NCI-H748 treated with DMSO at 0.1 percent for 48 hours (cell line): ENCODE measurements at places on chromosomes 2 and 18.

GRCh38 chr2:178449700-178450523 is 1.1 kb downstream of the PRKRA start:
- DNase-seq: no peak

DNA sequence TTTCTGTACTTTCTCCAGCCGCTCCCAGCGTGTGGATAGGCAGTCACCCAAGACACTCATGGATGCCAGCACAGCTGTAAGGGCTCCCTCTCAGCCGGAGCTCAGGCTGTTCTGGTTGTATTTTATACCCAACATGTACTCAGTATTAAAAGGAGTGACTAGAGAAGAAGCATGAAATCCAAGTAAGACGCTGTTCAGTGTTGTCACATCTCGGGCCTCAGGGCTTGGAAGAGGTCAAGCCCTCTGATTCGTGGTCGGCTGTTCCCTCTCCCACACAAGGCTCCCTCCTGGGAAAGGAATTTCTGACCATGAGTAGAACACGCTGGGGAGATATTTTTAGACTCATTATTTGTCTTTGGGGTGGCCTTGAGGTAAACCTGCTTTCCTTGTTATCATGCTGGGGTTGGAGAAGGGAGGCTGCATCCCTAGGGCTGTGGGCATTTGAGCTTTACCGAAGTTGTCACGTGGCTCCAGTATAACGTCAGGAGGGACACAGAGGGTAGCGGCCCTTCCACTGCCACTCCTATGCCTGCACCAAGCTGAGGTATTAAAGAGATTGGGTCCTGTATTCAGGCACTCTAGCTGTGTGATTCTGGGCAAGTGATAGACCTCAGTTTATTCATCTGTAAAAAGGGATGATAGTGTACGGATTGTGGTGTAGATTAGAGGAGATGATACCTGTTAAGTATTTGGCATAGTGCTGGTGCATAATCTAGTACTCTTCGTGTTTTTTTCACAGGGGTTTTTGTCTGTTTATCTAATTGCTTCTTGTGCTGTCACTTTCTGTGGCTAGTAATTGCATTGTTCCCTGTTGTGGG is 34.1 kb downstream of the HK2 start:
- no peak for DNase-seq

DNA sequence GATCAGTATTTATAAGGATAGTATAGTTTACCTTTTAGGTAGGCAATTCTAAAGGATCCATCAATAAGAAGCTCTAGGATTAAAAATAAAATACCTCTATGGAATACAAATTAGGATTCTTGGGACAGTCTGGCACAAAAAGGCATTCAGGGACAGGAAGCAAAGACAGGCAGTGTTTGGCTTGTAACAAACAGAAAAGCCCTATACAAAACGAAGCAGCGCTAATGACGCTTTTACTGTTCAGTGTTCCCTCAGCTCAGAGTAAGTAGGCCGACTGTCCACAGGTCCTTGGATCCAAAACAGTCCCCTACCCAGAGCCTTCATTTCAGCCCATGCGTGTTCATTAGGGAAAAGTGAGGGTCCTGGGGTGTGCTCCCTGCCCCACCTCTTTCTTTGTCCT is 236.3 kb downstream of the AGPS start:
- no peak for DNase-seq

- DNase-seq: no peak
Observed at GRCh38 chr2:146544701-146545100, 1300.1 kb upstream of the ACVR2A start.

GRCh38 chr18:79512461-79513380 is 117.0 kb downstream of the NFATC1 start:
- no peak for DNase-seq

GRCh38 chr18:43303376-43303775 is 26.1 kb upstream of the SYT4 start:
- DNase-seq: no peak

DNA sequence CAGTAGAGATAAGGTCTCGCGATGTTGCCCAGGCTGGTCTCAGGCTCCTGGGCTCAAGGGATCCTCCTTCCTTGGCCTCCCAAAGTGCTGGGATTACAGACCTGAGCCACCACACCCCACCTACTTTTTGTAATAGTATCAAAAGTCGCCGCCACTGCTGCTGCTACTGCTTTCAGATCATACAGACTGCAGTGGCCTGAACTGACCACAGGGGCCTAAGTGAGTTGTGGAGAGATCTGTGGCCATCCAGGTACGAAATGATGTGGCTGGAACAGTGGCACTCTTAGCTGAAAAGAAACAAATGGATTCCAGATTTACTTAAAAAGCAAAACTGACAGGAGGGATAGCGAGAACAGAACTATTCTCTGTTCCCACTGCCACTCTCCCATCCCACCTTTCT is 32.9 kb upstream of the POMC start:
- no peak for DNase-seq

DNA sequence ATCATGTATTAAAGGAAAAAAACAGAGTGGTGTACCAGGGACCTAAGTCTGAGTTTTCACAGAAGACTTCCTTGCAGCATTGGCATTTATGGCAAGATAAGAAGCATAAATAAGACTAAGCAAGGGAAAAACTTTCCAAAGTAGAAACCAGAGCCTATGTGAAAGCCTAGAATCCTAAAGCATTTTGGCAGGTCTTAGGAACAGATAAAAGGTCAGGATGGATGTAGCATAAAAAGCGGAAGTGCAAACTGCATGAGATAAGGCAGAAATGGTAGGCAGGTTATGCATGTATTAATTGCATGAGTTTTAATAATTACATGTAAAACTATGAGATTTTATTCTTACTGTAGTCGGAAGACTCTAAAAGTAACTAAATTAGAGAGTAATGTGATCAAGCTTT is 596.5 kb downstream of the SUCLG1 start:
- DNase-seq: no peak

DNA sequence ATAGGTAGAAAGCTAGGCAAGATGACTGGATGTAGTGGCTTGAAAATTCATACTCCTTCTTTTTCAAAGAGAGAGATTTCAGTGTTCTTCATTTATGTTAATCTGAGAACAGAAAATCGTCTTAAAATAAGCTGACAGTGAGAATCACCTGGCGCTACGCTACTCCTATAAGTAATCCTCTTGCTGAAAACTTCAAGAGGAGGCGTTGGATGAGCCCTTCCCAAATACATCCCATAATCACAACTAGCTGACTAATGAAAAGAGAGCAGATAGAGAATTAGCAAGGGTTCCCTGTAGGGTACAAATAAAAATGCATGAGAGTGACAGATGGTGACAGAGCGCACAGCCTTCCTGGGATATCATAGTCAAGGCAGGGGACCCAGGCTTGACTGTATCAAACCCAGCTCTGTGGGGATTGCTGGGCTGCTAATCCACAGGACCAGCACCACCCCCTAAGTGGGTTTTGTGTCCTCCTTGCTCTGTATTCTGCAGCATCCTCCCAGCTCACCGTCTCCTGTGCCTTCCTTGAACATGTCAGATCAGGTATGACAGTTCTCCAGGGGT is 280.2 kb downstream of the SP3 start:
- no peak for DNase-seq

DNA sequence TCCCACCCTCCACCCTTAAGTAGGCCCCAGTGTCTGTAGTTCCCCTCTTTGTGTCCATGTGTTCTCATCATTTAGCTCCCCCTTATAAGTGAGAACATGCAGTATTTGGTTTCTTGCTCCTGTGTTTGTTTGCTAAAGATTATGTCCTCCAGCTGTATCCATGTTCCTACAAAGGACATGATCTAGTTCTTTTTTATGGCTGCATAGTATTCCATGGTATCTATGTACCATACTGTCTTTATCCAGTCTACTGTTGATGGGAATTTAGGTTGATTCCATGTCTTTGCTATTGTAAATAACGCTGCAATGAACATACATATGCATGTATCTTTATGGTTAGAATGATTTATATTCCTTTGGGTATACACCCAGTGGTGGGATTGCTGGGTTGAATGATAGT is 150.1 kb upstream of the PGAP1 start:
- DNase-seq: no peak

DNA sequence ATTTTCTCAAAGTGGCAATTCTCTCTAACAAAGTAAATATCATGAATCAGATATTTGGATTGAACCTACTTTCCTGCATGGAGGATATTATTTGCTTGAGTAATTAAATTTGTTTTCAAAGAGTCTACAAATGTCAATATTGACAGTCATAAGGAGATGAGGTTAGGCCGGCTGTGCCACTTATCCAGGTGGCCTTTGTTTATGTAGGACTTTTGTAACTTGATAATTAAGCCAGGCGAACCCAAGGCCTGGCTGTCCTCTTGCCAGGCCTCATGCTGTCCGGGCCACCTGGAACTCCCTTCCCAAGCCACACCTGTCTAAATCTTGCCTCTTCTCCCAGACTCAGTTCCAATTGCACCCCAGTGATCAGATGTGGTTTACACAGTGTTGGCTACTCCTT is 255.2 kb downstream of the ACKR3 start:
- peak; percentile 94 for DNase-seq

GRCh38 chr18:26677957-26678356 is 129.6 kb upstream of the KCTD1 start:
- no peak for DNase-seq

- no peak for DNase-seq
Observed at GRCh38 chr2:65300134-65300760, 72.6 kb downstream of the ACTR2 start.

GRCh38 chr2:26299471-26300101 is 46.4 kb upstream of the SELENOI start:
- no peak for DNase-seq

DNA sequence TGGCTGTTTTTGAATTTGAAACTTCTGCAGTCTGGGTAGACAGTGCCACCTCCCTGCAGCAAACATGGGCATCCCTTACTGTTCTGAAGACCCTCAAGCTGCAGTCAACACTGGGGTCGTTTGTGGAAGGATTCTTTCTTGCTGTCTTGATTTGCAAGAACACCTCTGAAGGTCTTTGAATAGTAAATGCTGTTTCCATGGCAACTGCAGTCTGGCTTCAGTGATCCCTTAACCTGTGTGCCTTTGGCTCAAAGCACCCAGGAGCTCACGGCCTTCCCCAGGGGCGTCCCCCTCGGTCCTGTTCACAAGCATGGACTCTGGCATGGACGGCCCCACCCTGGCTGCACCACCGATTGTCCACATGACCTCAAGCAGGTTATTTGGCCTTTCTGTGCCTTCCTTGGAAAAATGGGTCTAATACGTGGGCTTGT is 38.3 kb downstream of the LRRFIP1 start:
- DNase-seq: no peak

GRCh38 chr2:102268510-102269199 is 42.7 kb upstream of the IL1RL1 start:
- no peak for DNase-seq

DNA sequence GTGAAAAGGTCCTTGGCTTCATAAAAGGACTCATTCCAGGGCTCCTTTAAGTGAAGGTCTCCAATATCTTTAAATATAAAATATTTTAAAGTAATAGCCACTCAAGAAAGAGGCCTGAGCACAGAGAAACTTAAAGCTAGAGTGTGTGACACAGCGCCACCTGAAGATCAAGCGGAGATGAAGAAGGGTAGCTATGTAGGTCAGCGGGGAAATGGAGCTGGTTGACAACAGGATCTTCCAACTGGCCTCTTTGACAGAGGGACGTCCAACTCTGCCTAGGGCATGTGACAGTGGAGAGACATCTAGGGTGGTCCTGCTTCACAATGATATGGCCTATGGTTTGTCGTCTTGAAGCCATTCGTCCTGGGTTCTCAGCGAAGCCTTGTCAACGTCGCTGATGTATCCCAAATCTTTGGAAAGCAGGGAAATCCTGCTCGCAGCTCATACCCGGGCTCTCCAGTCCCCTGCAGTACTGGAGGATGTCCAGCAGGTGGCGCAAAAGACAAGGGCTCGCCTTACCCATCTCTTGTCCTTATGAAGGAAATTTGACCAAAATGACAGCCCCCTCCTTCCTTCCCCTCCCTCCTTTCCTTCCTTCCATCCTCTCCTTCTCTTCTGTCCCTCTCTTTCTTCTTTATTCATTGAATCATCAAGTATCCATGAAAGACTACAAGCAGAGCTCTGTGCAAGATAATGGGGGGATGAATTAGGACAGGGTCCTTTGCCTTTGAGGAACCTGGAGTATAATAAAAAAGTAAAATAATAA is 59.6 kb downstream of the LONRF2 start:
- peak; percentile 22 for DNase-seq

GRCh38 chr18:60599267-60599666 is 226.7 kb upstream of the MC4R start:
- DNase-seq: no peak

- no peak for DNase-seq
Observed at GRCh38 chr2:201558665-201559064, 84.6 kb downstream of the TMEM237 start.

- no peak for DNase-seq
Observed at GRCh38 chr18:2992995-2993877, 19.7 kb downstream of the LPIN2 start.

DNA sequence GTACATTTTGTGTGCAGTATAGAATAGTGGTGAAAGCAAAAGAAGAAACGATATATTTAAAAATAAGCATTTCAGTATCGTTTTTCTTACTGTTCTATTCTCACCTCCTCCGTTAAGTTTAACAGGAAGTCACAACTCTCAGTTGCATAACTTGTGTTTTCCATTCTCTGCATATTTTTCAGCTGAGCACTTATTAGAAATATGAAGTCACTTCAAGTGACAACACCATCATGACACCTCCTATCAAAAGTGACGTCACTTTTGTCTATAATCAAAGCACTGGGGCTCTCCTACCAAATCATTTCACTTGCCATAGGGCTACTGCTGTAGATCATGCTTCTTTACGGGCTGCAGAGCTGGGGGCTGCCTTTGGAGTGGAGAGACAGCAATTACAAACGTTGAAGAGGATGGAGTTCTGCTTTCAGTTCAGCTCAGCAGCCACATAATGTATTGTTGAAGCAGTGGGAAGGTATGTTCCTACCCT is 36.3 kb downstream of the STAT4 start:
- no peak for DNase-seq

DNA sequence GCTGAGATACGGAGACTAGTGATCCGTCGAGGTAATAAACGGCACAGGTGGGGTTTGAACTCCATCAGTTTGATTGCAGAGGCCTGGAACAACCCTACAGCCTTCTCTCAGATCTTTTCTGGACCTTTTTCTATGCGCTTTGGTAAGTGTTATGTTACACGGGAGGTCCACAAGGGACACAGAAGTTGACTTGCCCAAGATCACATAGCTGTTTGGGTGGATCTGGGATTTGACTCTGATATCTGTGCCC is 1.1 kb upstream of the DNPEP start:
- no peak for DNase-seq

GRCh38 chr18:1922066-1922465 is 649.2 kb downstream of the METTL4 start:
- no peak for DNase-seq

GRCh38 chr2:70685771-70686171 is 82.2 kb downstream of the ADD2 start:
- no peak for DNase-seq

- DNase-seq: no peak
Observed at GRCh38 chr2:9473985-9474360, 378 bp upstream of the IAH1 start.

- no peak for DNase-seq
Observed at GRCh38 chr2:108884619-108885018, 98.0 kb downstream of the CCDC138 start.
